ENCODE measurements at places on chromosomes 1 and 21. TPM values are rescaled to one million over a fixed set of nuclear protein-coding genes. Genes with fewer than 3 reads are reported as not detected.

The ITGB2 gene
- total RNA-seq: 79.4 TPM

The CA6 gene
- not detected for total RNA-seq

The NADK gene
- total RNA-seq: 91.4 TPM

The CASZ1 gene
- total RNA-seq: 5.2 TPM

The TRIM45 gene
- total RNA-seq: 7.1 TPM

The JAM2 gene
- 10.5 TPM for total RNA-seq

The AK2 gene
- total RNA-seq: 214 TPM

- peaks cover 10% of the 10 kb centered on the region for H3K4me1 ChIP-seq
- no peaks in the 10 kb centered on the region for H3K27me3 ChIP-seq
- H3K27ac ChIP-seq: no peak overlapping the region
- peaks cover 35% of the 10 kb centered on the region for H3K36me3 ChIP-seq
Measured at GRCh38 chr21:45286671-45287437, 841 bp downstream of the POFUT2 start.

DNA sequence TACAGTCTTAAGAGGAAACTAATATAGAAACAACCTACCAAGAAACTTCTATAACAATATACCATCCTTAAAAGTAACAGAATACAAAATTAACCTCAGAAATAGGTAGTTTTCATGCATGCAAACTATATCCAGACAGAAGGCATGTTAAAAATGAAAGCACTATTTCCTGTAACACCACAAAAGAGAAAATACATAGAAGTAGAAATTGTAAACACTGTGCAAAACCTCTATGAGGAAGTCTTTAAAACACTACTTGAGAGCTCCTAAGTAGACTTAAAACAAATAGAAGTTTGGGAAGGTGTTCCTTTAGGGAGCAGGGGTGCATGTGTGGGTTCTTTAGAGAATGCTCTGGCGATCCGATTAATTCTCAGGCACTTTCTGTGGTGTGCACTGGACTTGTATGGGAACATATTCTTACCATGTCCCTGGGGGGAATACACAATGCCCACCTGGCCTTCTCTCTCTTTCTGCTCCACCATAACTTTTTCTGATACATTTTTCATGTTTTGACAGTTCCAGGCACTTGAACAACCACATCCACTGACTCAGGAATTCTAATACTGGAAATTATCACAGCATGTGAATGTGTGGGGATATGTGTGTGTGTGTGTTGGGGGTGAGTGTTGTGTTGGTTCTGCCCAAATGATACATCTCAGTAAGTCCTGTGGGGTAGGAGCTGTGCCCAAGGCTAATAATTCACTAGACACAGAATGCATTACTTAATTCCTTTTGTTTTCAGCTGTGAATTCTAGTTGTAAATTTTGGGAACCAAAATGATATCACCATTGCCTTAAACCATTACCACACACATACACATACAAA, 866.3 kb upstream of the B3GALT2 start:
- no peaks in the 10 kb centered on the region for H3K27me3 ChIP-seq
- H3K4me3 ChIP-seq: no peak overlapping the region
- no peaks in the 10 kb centered on the region for H3K4me1 ChIP-seq
- H3K36me3 ChIP-seq: no peaks in the 10 kb centered on the region
- H3K27ac ChIP-seq: no peak overlapping the region
- no peak for DNase-seq

DNA sequence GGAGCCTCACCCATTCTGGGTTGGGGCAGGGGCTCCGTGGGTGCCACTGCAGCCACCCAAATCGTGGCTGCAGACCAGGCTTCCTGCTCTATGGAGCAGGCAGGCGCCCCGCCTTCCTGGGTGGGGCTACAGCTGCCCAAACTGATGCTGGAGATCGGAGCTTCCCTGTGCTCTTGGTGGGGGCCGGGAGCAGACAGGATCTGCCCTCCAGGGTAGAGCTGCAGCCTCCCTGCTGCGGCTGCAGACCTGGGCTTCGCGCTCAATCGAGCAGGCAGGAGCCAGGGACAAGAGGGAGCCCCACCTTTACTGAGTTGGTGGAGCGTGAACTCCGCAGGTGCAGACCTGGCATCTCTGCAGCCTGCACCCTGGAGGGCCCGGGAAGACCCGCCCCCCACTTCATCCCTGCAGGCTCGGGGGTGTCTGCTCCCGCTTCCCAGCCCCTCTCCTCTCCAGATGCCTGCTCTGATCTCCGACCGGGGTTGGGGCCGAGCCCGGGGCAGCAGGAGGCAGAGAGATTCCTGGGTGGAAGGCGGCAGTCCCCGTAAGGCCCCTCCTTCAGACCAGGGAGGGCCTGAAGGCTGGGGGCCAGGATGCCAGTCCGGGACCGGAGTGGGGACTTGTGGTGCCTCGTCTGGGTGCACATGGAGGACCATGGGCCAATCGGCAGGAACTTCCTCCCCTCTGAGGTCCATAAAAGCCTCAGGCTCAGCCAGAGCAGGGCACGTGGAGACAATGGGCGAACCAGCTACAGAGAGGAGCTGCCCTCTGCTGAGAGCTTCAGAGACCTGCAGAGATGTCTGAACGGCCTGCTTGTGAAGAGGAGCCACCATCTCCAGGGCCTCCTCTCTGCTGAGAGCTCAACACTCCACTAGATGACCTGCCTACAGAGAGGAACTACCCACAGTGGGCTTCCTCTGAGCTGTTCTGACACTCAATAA, 359.3 kb downstream of the SMYD3 start:
- peak; percentile 57 for DNase-seq
- peaks cover 35% of the 10 kb centered on the region for H3K4me1 ChIP-seq
- no peaks in the 10 kb centered on the region for H3K36me3 ChIP-seq
- no peaks in the 10 kb centered on the region for H3K27me3 ChIP-seq
- no peak overlapping the region for H3K4me3 ChIP-seq

DNA sequence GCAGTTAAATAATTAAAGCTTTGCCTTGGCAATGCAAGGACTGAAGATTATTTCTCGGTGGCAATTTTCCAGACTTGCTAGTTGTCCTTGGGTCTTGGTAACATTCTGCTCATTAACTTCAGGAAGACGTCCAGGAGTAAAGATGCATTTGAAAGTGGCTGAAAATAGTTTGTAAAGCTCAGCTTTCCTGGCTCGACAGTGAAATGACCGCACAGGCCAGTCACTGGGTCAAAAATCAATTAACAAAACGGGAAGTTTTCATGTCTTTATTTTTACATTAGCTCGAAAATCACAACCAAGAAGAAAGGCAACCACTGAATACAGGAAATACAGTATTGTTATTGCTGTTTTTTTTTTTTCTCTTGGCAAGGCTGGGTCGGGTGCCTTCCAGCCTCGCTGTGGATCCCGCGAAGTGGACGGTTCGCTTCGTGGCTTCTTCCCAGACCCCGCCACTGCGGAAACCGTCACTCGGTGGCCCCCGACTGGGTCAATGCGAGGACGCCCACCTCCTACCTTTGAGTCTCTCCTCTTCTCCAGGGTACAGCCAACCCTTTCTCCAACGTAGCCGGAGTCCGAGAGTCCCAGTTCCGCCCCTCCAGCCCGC, 479 bp upstream of the SNX7 start:
- peaks cover 8% of the 10 kb centered on the region for H3K4me1 ChIP-seq
- H3K27me3 ChIP-seq: no peaks in the 10 kb centered on the region
- H3K36me3 ChIP-seq: no peaks in the 10 kb centered on the region
- DNase-seq: no peak
- peak overlapping the region; percentile 89 for H3K27ac ChIP-seq

- H3K4me3 ChIP-seq: no peak overlapping the region
- no peak overlapping the region for H3K27ac ChIP-seq
- H3K36me3 ChIP-seq: no peaks in the 10 kb centered on the region
- peaks cover 8% of the 10 kb centered on the region for H3K27me3 ChIP-seq
- H3K4me1 ChIP-seq: peaks cover 5% of the 10 kb centered on the region
Measured at GRCh38 chr1:155297384-155297783, 3.9 kb downstream of the PKLR start.

GRCh38 chr1:19866758-19867157, 15.4 kb upstream of the OTUD3 start:
- no peaks in the 10 kb centered on the region for H3K4me1 ChIP-seq
- no peak overlapping the region for H3K27ac ChIP-seq
- H3K27me3 ChIP-seq: no peaks in the 10 kb centered on the region
- H3K4me3 ChIP-seq: no peak overlapping the region
- H3K36me3 ChIP-seq: no peaks in the 10 kb centered on the region

DNA sequence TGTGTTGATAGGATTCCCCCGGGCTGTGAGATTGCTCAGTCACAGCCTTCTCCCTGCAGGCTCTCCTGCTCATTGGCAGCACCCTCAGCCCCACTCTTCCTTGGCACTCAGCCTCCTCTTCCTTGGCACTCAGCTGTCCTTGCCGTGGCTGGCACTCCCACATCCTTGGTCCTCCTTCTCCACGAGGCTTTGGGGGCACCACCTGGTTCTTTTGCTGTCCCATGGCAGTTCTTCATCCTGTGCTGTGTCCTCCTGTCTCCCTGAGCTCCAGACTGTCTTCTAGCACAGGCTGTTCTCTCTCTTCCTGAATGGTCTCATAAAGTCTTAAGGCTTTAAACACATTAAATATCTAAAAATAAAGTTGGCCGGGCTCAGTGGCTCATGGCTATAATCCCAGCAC, 27.0 kb downstream of the PKNOX1 start:
- H3K36me3 ChIP-seq: no peaks in the 10 kb centered on the region
- no peak overlapping the region for H3K27ac ChIP-seq
- peaks cover 10% of the 10 kb centered on the region for H3K4me1 ChIP-seq
- DNase-seq: peak; percentile 62

DNA sequence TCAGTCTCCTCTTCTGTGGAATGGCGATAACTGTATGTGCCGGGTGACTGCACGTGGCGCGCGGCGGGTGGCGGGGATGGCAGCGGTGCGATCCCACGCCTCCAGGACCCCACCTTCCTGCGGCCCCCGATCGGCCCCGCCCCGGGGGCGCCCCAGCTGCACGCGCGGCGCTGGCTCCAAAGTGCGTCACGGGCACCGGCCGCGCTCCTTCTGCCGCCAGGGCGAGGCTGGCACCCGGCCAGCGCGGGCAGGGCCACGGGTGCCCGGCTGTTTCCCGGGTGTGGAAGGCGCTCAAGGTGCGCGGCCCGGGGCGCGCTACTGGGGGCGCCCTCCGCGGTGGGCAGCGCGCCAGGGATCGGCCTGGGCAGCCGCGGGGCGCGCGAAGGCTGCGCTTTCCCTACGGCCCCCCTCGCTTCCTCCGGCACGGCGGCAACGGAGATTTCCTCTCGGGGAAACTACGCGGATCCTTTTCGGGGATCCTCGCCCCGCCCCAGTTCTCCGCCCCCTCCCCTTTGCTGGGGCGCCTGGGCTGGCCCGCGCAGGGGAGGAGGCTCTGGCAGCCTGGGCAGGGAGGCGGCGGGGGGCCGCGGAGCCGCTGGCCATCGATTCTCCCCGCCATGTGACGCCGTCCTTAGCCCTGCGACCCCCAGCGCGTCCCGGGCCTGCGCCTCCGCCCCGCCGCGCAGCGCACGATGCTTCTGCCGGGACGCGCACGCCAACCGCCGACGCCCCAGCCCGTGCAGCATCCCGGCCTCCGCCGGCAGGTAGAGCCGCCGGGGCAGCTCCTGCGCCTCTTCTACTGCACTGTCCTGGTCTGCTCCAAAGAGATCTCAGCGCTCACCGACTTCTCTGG, at the start of gene EVA1C:
Gene EVA1C, plus strand, starts transcription at position 545 of the 853 bp plus-strand sequence. Its CDS starts 148 bp downstream, at position 693.
- DNase-seq: peak; percentile 73
- H3K27ac ChIP-seq: peak within 1 kb of the TSS; percentile 98
- H3K36me3 ChIP-seq: no peaks in the 10 kb centered on the region
- H3K27me3 ChIP-seq: no peaks in the 10 kb centered on the region

DNA sequence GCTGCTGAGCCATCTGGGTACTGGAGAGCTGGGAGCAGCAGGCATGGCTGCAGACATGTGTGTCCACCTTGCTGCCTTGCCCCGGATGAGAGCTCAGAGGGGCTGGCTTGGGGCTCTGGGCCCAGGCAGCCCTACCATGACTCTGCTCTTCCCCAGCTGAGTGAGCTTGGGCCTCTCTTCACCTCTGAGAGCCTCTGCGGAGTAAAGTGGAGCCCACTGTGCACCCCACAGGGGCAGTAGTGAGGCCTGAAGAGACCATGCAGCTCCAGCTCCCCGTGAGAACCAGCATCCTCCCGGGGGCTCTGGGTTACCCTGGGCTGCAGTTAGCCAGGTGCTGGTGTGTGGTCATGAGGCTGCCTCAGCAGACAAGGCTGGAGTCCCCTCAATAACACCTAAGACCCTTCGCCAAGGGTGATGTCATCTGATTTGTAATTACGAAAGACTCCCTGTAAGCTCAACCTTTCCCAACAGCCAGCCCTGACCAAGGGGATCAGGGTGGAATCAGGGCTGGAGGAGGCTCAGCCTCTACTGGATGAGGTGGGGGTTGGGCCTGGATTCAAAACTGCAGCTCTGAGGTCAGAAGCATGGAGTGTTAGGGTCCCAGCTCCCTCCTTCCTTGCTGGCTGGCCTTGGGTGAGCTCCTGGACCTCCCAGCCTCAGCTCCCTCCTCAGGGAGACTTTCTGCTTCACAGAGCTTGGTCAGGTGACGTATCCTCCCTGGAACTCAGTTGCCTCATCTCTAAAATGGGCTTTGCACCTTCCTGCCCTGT, 308.0 kb downstream of the MATN1 start:
- no peak for DNase-seq
- no peaks in the 10 kb centered on the region for H3K36me3 ChIP-seq
- H3K27ac ChIP-seq: no peak overlapping the region
- no peak overlapping the region for H3K4me3 ChIP-seq
- H3K4me1 ChIP-seq: no peaks in the 10 kb centered on the region

DNA sequence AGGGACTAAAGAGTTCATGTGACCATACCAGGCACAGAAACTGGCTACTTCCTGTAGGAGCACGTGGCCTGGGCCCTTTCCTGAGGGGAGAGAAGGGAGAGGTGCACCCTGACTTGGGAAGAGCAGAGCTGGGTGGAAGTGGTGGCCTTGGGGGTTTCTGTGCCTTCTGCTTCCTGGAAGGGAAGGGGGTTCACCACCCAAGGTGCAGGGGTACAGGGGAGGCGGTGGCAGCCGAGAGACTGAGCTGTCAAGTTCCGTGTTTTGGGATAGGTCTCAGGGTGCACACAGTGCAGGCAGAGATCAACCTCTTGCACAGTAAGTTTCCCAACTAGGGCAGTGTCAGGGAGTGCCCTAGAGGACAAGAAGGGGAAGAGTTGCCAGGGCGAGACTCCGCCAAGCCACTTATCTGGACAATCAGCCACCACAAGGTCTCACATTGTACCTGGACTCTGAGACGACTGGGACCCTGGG, 10.1 kb downstream of the HECTD3 start:
- no peak overlapping the region for H3K27ac ChIP-seq
- peak; percentile 65 for DNase-seq
- peaks cover 34% of the 10 kb centered on the region for H3K36me3 ChIP-seq
- H3K27me3 ChIP-seq: no peaks in the 10 kb centered on the region
- no peak overlapping the region for H3K4me3 ChIP-seq

GRCh38 chr1:77279929-77280328, 1.9 kb upstream of the AK5 start:
- H3K4me3 ChIP-seq: no peak overlapping the region
- peaks cover 17% of the 10 kb centered on the region for H3K4me1 ChIP-seq
- H3K27me3 ChIP-seq: no peaks in the 10 kb centered on the region
- H3K27ac ChIP-seq: no peak overlapping the region
- no peaks in the 10 kb centered on the region for H3K36me3 ChIP-seq

GRCh38 chr21:25405984-25406383, 201.3 kb downstream of the MRPL39 start:
- H3K4me3 ChIP-seq: no peak overlapping the region
- no peaks in the 10 kb centered on the region for H3K36me3 ChIP-seq
- no peaks in the 10 kb centered on the region for H3K27me3 ChIP-seq
- no peak for DNase-seq
- no peak overlapping the region for H3K27ac ChIP-seq
- no peaks in the 10 kb centered on the region for H3K4me1 ChIP-seq

- no peak overlapping the region for H3K27ac ChIP-seq
- no peaks in the 10 kb centered on the region for H3K36me3 ChIP-seq
- H3K27me3 ChIP-seq: peaks cover 4% of the 10 kb centered on the region
- no peak overlapping the region for H3K4me3 ChIP-seq
- peaks cover 5% of the 10 kb centered on the region for H3K4me1 ChIP-seq
Measured at GRCh38 chr1:243921111-243921510, 71.1 kb upstream of the AKT3 start.

GRCh38 chr1:47622776-47623556, 185.1 kb downstream of the FOXD2 start:
- H3K4me1 ChIP-seq: no peaks in the 10 kb centered on the region
- no peaks in the 10 kb centered on the region for H3K27me3 ChIP-seq
- DNase-seq: no peak
